ENCODE measurements at places on chromosomes 6 and 20. TPM values are rescaled to one million over a fixed set of nuclear protein-coding genes. Genes with fewer than 3 reads are reported as not detected.

DNA sequence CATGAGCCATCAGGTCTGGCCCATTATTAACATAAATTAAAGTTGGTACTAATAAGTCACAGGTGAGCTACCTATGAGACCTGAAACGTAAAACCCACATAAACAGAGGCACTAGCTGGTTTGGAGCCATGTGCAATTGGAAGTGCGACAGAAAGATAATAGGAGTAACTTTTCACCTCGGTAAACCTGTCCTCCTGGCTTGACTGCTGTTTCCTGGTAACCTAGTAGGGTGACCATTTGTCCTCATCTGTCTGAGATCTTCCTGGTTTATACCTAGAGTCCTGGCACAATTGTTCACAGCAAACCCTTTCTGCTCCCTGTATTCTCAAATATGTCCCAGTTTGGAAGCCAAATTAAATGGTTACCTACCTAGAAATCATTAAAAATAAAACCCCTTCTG is 7.4 kb downstream of the TBC1D20 start:
- no peak for ATAC-seq

DNA sequence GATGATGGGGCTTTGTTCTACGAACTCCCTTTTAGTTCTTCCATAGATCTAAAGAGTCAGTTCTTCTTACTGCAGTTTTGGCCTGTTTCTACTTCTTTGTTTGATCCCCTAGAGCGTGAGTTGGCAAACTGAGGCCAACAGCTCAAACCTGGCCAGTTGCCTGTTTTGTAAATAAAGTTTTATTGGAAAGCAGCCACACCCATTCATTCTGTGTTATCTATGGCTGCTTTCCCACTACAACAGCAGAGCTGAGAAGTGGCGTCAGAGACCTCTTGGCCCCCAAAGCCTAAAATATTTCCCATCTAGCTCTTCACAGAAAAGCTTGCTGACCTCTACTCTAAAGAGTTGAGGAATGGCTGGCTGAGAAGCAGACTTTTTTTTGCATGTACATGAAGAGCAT is 52.2 kb downstream of the EYA2 start:
- ATAC-seq, result no peak

DNA sequence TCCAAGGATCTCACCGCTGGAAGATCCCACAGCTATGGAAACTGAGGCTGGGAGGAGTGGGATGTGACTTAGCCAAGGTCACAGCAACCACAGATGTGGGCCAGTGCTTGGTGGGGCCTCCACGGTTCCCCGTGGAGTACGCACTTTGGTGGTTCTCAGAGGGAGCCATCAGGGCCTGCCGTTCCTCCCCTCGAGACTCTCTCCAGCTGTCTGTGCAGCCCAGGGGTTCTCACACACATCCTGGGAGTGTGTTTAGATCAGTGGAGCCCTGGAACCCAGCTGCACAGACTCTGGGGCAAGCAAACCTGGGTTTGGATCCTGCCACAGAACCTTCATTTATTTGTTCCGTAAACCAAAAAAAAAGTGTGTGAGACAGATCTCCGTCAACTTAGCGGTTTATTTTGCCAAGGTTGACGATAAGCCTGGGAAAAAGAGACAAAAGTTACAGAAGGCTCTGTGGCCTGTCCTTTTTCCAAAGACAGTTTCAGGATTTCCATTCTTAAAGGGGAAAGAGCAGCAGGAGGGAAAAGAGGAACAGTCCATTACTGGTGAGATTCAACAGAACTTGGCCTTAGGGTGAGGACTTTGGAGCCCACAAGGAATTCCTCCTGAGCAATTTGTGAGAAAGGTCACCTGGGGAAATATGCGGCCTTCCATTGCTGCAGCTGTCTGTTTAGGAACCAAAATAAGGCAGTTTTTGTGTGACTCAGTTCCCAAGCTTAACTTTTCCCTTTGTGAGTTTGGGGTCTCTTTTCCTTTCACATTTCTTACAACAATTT is 13.6 kb upstream of the MYMX start:
- ATAC-seq, result no peak

GRCh38 chr6:70520575-70520974 is 46.2 kb upstream of the SDHAF4 start:
- ATAC-seq, result no peak

DNA sequence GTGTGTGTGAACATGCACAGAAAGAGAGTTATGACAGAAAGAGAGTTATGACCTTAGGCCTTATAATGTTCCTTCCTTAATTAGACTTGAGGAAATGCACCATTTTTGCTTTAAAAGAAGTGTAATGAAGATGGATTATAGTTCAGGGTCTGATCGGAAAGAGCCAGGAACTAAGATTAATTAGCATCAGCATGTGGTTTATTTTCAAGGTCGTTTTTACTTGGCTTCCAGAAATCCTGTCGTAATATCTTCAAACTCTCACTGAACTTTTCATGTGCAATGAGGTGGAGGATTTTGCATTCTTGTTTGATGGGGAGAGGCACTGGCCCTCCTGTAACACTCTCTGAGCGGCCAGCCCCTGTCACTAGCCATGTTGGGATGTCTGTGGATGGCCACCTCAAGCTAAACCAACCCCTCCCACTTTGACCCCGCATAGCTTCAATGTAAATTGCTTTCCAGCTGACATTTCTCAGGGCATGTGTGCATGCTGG is 116.8 kb downstream of the CDC5L start:
- peak; percentile 88 for ATAC-seq

DNA sequence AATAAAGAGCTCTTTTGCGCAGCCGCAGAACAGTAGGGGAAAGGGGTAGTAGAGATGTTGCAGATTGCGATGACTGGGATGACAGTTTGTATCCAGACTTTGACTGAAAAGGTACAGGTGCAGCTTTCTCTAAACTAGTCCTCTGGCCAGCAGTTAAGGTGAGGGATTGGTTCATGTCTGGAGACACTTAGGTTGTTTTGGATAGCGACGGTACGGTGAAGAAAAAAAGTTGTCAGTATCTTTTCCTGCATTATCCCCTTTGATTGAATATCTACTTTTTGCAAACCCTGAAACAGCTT is 537 bp downstream of the PRR3 start:
- ATAC-seq, result no peak

GRCh38 chr20:53365076-53365475 is 228.6 kb downstream of the ZNF217 start:
- ATAC-seq, result no peak

GRCh38 chr6:104705095-104705707 is 154.5 kb downstream of the HACE1 start:
- ATAC-seq, result no peak

- ATAC-seq, result no peak
Measured at GRCh38 chr6:130961148-130961547, 101.9 kb downstream of the EPB41L2 start.

DNA sequence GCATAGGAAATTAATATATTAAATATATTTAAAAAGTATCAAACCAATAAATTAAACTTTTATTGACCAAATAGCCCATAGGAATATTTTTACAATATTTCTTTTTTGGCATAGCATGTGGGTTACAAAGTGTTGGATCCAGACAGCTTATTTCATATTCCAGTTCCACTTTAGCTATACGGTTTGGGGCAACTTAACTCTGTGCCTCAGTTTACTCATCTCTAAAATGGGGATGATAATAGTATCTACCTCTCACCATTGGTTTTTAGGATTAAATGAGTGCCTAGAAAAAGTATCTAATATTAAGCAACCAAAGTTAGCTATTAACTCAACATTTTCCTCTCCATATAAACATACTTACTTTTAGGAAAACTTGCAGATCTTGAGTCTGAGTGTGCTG is 243.8 kb downstream of the TBC1D32 start:
- no peak for ATAC-seq

DNA sequence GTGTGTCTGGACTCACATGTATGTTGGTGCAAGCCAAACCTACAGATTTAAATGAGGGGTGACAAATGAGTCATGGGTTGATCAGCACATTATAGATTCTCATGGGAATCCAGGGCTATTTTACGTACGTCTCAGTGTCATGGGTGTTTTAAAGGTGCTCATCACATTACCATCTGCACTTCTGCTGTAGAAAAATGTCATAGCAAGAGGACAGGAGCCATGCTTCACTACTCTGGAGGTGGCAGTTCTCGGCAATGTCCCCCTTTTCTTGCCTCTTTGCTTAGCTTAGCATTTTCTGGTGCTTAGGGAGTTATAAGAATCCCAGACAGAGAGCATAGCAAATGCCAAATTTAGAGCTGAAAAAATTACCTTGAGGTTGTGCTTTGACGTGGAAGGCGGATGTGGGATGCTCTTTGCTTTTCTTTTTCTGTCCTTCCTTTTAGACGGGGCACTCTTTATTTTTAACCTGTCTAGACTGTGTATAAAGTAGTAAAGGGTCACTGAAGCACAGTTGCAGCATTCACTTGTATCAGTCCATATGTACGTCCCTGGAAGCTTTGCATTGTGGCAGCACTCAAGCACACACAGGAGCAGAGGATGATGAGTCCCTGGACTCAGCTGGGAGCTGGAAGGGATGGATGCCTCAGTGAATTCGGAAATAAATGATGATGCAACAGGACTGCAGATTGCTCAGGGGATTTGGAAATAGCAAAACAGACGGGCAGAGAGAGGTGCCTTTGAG is 139.7 kb downstream of the SYNDIG1 start:
- no peak for ATAC-seq

DNA sequence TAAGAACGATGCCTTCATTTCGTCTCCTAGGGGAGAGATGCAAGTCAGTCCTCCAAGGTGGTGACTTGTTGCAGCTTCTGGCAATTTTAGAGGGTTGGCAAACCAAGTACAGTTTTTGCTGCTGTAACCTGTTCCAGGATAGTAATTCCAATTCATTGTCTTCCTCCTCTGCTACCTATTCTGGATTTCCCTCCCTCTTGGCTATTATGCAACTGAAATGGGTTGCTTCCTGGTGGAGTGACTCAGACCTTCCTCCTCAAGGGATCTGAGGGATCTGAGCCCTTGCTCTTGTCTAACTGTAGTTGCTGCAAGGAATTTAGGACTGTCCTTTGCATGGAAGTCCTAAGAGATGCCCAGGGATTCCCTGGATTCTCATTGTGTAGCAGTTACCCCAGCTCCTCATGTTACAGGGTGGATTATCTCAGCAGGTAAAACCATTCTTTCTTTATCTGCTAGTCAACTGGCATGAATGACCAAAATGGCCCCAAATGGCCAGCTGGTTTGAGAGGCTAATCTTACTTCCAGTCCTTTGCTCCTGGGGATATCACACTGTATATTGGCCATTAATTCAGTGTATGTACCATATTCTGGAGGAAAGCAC is 17.6 kb upstream of the ELMO2 start:
- no peak for ATAC-seq

- ATAC-seq, result no peak
Measured at GRCh38 chr20:14832630-14833029, 495.2 kb upstream of the FLRT3 start.

DNA sequence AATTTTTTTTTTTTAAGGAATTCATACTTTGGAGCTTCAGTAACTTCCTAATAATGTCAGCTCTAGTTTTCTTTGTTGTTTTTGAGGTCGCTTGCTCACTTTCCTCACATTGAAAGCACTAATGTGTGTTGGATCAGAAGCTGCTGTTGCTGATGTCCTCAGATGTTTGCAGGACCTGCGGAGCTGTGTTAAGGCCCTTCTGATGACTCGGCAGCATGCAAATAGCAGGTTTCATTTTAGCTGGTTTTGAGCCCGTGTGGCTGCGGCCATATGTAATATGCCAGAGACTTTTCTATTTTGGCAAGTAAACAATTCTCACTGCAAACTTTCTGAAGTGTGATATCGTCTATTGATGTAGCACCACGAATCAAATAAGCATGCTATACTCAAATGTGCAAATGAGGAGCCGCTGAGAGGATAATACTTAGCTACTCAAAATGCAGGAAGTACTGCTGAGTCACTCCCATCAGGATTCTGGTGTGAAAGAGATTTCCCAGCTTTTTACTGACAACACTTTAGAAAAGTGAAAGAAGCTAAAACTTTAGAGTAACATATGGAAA is 187.8 kb downstream of the SASH1 start:
- peak; percentile 73 for ATAC-seq

GRCh38 chr20:47799116-47799715 is 13.9 kb upstream of the SULF2 start:
- no peak for ATAC-seq

DNA sequence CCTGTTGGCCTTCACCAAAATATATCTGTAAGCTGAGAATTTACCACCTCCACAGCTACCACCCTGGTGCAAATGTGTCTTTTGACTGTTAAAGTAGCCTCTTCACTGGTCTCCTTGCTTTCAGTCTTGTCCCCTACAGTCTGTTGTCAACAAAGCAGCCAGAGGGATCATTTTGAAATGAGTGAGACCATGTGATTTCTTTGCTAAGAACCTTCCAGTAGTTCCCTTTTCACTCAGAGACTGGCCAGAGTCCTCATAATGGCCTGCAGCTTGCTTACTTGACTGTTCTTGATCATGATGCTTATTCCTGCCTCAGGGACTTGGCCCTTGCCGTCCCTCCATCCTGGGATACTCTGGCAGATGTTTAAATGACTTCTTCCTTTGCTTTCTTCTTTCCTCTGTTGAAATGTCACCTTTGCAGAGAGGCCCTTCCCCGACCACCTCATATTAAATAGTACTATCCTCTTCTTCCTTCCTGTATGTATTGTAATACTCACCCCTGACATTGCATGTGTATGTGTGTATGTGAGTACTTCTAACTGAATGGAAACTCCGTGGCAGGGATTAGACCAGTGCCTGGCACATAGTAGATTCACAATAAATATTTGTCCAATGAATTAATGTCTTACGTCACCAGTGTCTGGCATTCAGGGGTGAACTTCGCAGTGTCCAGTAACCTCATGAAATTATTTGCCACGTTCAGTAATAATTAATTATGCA is 5.0 kb downstream of the MANBAL start:
- ATAC-seq, result no peak

GRCh38 chr20:46362921-46363867 is 43.2 kb downstream of the ELMO2 start:
- ATAC-seq, result no peak

GRCh38 chr6:167079853-167080297 is 43.0 kb upstream of the CCR6 start:
- ATAC-seq, result no peak

GRCh38 chr6:69881322-69882151 is 15.2 kb downstream of the COL19A1 start:
- no peak for ATAC-seq

GRCh38 chr20:14481863-14482262 is 144.5 kb upstream of the FLRT3 start:
- ATAC-seq, result no peak

- ATAC-seq, result no peak
Measured at GRCh38 chr20:20023395-20023794, 6.2 kb downstream of the NAA20 start.

Gene RIN2
- 22.7 TPM for total RNA-seq

Gene CTAGE9
- 0.73 TPM for total RNA-seq

Gene DBNDD2
- total RNA-seq, result 39.2 TPM

Gene ARFGEF3
- total RNA-seq, result 12.4 TPM

Gene NOTCH4
- 4.7 TPM for total RNA-seq

Gene DEFB125
- total RNA-seq, result not detected

Gene TCF15
- total RNA-seq, result 0.14 TPM

Gene MCHR2
- total RNA-seq, result not detected

Gene SLC16A10
- total RNA-seq, result 6.1 TPM

Data from motor neuron (in vitro differentiated cells).